ENCODE measurements at places on chromosomes 4 and X. TPM values are rescaled to one million over a fixed set of nuclear protein-coding genes. Genes with fewer than 3 reads are reported as not detected.

DNA sequence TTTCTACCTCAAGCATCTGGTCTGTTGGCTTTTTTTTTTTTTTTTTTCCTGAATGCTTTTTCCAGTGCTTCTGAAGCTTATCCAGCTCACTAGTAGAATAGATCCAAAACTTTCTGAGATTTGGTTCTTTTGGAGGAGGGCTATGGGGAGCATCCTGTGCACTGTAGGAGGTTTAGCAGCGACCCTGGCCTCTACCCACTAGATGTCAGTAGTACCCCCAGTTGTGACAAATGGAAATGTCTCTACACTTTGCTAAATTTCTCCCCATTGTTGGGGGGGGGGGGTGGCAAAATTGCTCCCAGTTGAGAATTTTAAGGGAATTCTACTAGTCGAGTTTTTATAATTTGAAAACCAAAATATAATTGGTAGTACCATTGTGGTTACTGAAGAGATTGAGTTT, 23.0 kb upstream of the PPA2 start:
- DNase-seq, result no peak

- DNase-seq, result no peak
Observed at GRCh38 chr4:122722256-122722655, 10.2 kb upstream of the BBS12 start.

DNA sequence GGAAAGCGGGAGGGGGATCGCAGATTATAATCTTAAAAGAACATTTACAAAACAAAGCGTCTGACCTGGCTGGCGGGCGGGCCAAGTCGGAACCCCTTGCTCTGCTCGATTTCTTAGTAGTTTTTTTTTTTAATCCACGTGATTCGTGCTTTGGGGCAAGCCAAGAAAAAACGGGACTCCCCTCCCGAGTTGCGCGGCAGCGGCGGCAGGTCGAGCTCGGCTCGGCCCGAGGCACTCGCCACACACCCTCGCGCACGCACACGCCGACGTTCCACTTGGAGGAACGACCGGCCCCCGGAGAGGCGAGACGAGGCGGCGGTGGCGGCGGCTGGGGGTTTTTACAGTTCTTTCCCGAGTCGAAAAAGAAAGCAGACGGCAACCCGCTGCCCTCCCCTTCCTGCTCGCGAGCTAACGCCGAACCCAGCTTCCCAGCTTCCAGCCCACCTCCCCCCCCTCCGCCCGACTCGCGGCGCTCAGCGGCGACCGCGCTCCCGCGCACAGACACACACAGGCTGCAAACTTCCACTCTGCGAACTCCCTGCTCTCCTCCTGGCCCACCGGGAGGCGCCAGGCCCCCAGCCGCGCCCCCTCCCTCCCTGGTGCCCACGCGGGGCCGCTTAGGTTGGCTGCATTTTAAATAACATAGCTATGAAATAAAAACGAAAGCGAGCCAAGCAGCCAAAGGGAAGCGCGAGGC, 1.2 kb downstream of the BCOR start:
- no peak for DNase-seq

GRCh38 chrX:152074163-152074562, 64.2 kb downstream of the MAGEA10 start:
- no peak for DNase-seq

GRCh38 chrX:40262157-40263013, 164.6 kb upstream of the BCOR start:
- DNase-seq, result no peak

- DNase-seq, result peak; percentile 89
Observed at GRCh38 chr4:182448281-182449151, 205.3 kb downstream of the TENM3 start.

- DNase-seq, result no peak
Observed at GRCh38 chr4:80515496-80515895, 180.0 kb downstream of the CFAP299 start.

GRCh38 chrX:101460669-101461068, 24.6 kb upstream of the ARMCX4 start:
- DNase-seq, result no peak

DNA sequence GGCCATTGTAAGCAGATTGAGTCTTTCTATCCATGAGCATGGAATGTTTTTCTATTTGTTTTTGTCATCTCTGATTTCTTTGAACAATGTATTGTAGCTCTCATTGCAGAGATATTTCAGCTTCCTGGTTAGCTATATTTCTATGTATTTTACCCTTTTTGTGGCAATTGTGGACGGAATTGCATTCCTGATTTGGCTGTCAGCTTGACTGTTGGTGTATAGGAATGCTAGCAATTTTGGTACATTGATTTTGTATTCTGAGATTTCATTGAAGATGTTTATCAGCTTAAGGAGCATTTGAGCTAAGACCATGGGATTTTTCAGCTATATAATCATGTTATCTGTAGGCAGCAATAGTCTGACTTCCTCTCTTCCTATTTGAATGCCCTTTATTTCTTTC, 154.6 kb downstream of the GUCY2F start:
- no peak for DNase-seq

Gene ZNF157
- total RNA-seq, result 0.11 TPM

Gene GLRA3
- total RNA-seq, result not detected

Gene PRDM8
- total RNA-seq, result 1.6 TPM

Data from cardiac septum (tissue), 1 donor.